NCI-H1930 (cell line): ENCODE measurements at places on chromosomes 5 and 9.

DNA sequence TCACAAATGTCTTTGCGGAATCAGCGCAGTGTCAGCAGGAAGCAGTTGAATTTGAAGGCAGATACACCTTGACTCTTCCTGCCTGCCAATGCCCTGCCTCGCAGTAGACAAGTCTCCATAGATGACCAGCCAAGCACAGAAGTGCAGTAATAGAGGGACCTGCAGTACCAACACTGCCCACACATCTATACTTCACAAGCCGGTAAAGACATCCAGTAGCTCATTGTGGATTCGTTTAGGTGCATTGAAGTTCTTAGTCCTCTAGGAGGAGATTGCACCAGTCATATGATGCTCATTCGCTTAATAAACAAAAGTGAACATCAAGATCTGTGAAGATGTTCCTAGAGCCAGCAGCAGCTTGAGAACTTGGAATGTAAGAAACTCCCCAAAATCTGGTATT lies 7.1 kb upstream of the IFNA2 start:
- DNase-seq = no peak

DNA sequence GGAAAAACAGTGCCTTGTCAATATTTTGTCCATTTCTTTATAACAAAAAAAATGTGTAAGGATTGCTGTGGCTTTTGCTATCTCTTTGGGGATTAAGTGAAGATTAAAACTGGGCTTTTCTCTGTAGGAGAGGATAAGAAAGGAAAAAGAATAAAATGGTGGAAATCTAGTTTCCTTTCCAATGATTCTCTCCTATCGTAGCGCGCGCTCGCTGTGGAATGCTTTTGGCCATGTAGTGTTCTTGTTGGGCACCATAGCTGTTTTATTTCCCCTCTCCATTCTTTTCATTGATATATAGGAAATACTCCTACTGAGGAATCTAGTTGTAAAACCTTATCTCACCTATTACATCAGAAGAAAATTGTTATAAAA lies 1.5 kb downstream of the STXBP1 start:
- no peak for DNase-seq

GRCh38 chr9:124871156-124871561 lies 9.2 kb downstream of the ARPC5L start:
- no peak for DNase-seq

DNA sequence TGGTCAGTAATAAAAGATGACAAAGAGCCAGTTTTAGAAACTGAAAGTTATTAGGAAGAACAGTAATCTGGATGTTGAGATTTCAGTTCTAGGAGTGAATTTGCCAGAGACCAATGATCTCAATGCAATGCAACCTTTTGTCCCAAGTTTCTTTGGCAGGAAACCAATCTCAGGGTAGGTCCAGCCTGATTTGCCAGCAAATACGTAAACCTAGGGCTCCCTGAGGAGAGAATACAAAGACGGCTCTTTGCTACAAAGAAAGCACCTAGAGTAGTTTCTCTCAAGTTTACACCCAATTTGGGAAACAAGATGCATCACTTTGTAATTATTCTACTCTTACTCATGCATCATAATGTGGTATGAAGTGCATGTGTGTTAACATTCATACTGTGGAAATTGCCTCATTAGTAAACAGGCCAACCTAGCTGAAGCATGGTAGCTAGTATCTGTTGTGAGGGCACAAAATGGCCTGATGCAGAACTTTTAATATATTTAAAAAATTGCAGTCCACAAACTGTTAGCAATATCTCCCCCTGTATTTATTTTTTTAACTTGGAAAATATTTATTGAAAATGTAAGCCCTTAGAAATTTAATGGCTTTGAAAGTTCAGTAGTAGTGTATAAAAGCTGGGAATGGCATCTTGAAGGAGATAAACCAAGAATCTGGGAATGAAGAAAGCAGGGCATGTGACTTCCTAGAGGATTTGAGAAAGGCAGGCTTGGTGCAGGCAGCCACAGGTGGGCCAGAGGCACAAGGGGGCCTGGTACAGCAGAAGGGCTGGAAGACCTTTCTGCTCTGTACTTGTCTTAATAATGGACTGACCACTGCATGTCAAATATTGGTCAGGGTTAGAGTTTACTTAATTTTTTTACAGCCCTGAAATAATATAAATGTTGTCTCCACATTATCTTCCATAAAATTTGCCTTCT lies 59.5 kb downstream of the MAST4 start:
- DNase-seq = no peak

GRCh38 chr9:131348631-131349521 lies 45.0 kb upstream of the PRRC2B start:
- DNase-seq = no peak

- DNase-seq = no peak
These were observed 126.8 kb downstream of the EHMT1 start for GRCh38 chr9:137745541-137745991.

DNA sequence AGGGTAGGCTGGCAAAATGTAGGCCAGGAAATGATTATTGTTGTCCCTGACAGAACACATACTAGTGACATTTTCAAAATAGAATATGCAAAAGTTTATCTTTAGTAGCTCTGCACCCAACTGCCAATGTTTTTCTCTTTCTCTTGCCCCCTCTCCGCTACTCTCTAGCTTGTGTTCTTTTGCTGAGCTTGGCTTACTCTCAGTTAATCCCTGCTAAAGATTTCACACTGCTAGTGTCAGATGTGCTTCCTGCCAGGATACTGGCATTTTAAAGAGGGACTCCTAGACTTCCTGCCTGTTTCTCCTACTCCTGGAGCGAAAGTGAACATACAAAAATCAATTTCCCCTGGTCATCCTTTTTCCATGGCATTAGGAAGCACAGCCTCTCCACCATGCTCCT lies 260.5 kb downstream of the ARRDC3 start:
- no peak for DNase-seq
